ENCODE measurements at places on chromosomes 7 and 10.

GRCh38 chr10:22500656-22501340 is 155.5 kb downstream of the SPAG6 start:
- DNase-seq: no peak

DNA sequence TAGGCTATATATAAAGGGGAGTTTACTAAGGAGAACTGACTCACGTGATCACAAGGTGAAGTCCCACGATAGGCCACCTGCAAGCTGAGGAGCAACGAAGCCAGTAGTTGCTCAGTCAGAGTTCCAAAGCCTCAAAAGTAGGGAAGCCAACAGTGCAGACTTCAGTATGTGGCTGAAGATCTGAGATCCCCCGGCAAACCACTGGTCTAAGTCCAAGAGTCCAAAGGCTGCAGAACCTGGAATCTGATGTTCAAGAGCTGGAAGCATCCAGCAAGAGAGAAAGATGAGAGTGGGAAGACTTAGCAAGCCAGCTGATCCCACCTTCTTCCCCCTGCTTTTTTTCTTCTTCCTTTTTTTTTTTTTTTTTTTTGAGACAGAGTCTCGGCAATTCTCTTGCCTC is 27.0 kb upstream of the GSDME start:
- no peak for DNase-seq

GRCh38 chr10:110137142-110137545 is 70.3 kb upstream of the MXI1 start:
- no peak for DNase-seq

- DNase-seq: no peak
These were observed 65.3 kb downstream of the CARD11 start for GRCh38 chr7:2978408-2978807.

Data from stimulated activated CD8-positive, alpha-beta memory T cell treated with anti-CD3 and anti-CD28 coated beads, Interleukin-4, amount 100 ng/mL, for 1 hour (primary cell).